ENCODE measurements at places on chromosomes 2 and 18.

DNA sequence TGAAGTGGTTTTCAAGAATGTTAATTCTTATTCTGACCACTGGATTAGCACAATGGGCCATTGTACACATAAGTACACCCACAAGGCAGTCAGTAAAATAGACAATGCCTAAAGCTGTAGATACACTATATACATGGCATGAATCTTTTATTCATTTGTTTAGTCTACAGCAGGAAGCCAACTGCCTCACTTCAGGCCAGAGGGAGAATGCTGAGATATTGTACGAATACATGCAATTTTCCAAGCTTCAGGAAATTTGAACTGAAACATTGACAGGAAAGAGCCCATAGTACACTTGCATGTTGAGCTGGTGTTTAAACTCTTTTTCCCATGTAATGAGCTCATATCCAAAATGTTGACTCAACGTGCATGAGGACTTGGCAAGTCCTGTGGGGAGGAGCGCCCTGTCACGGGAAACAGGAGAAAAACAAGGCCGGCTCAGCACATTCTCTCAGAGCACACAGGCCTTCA is 111.6 kb upstream of the CYP1B1 start:
- DNase-seq = peak; percentile 83

DNA sequence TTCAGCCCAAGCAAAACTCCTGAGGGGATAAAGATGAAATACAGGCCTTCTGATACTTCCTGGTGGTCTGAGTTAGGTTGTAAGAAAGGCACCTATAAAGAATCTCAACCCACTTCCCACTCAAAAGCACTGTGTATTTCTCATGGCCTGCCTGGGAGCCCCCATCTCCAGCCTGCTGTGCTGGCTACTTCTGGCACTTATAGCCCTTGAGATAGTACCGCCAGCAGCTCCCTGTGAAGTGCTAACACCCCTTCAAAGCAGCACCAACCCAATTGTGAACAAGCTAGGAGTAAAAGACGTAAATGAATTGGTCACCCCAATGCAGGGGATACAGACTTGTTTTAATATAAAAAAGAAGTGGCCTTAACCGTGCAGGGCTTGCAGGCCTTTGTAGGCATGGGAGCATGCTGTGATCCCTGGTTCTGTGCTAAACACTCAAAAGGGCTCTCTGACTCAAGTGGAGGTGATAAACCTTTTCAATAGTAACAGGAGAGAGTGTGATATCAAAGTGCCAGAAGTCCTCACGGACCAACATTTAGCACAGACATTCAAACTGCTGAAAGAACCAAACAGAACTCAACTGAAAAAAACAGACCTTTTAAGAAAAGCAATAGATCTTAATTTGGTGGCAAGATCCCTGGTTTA is 80.8 kb downstream of the RTN4 start:
- DNase-seq = no peak

DNA sequence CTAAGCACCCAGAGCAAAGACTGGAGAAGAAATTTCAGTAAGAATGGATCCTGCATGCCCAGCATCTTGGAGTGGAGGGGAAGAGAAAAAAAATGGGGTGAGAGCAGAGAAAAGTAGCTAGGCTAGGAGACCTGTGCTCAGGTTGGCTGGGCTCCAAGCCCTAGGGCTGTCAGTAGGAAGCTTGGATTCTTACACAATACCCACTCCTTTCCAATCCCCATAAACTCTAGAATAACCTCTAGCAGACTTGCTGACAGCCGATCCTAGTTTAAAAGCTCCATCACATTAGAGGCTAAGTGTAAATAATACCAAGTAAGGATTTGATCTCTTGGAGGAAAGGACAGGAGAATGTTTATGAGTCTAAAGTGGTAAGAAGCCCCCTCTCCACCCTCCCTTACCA is 46.2 kb upstream of the NABP1 start:
- peak; percentile 81 for DNase-seq

DNA sequence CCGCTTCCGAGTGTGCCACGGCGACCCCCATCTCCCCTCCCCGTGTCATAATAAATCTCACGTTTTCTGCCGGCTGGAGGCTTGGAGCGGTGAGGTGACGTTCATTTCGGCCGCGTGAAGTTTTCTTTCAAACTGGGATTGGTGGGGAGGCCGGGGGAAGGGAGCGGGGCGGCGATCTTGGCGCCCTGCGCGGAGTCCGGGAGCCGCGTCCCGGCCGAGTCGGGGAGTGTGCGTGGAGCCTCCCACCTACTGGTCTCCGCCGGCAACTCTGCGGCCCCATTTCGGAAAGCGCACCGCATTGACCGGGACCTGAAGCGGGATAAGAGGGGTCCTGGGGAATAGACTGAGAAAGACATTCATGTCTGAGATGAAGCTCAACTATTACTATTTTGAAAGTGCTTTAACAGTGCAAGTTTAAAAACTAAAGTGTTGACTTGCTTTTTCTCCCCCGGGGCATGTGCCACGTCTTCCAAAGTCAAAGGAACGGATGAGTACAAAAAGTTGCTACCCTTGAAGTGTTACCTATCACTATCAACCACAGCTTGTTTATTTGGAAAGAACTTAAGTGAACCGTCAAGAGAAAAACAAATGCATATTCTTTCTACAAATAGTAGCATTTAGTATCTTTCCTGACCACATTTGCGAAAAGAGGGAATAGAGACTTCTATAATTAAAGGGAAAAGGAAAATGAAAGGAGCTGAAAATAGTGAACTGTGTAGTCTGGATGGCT is 818 bp upstream of the IKZF2 start:
- DNase-seq = no peak

DNA sequence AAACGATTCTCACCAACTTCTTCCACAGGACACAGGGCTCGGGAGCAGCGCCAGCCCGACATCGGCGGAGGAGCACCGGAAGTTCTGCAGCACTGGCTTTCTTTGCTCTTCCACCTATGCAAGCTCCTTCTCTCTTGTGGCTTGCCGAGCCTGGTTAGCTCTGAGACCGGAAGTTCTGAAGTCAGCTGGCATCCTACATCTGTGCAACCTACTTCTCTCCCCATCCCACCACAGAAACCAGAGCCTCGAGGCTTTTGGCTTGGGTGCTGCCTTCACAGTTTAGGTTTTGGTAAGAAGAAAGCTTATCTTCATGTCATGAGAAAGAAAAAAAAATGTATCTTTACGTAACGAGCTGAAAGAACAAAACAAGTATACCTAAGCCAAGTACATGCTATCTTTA is 111.7 kb downstream of the ANKRD44 start:
- no peak for DNase-seq

Measured in fibroblast of the conjunctiva (primary cell).